ENCODE measurements at places on chromosomes 3 and 15. TPM values are rescaled to one million over a fixed set of nuclear protein-coding genes. Genes with fewer than 3 reads are reported as not detected.

Gene GOLGA8O
- not detected for total RNA-seq

Gene ACTC1
- total RNA-seq, result not detected

Gene MUC20
- 65.9 TPM for total RNA-seq

Gene CLDN16
- total RNA-seq, result not detected

Gene HTR3E
- 1.3 TPM for total RNA-seq

Gene NME9
- total RNA-seq, result not detected

Gene PATL2
- 5.6 TPM for total RNA-seq

Gene CCDC39
- total RNA-seq, result not detected

GRCh38 chr3:186909078-186909853 lies 21.1 kb upstream of the ST6GAL1 start:
- H3K27me3 ChIP-seq, result no peaks in the 10 kb centered on the region
- DNase-seq, result peak; percentile 73
- peak overlapping the region; percentile 24 for H3K27ac ChIP-seq
- no peaks in the 10 kb centered on the region for H3K4me1 ChIP-seq
- no peak overlapping the region for H3K4me3 ChIP-seq
- H3K36me3 ChIP-seq, result no peaks in the 10 kb centered on the region

- no peak overlapping the region for H3K27ac ChIP-seq
- H3K4me3 ChIP-seq, result no peak overlapping the region
- H3K36me3 ChIP-seq, result no peaks in the 10 kb centered on the region
- DNase-seq, result no peak
- peaks cover 4% of the 10 kb centered on the region for H3K4me1 ChIP-seq
- H3K27me3 ChIP-seq, result no peaks in the 10 kb centered on the region
Measured at GRCh38 chr15:56236197-56236596, 7.5 kb downstream of the RFX7 start.

DNA sequence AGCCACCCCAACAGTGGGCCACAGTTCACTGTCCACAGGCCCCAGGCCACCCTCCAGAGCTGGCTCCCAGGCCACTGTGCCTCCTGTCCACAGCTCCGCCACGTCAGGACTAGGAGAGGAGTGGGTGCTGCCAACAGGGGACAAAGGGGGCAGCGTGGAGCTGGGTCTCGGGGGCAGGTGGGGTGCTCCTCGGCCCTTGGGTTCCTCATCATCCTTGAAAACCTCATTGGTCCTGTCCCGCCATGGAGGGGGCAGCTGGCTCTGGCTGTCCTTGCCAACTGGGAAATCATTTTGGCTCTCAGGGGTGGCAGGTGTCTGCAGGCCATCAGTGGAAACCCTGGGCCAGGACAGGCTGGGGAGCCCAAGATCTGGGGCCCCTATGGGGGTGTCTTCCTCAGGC lies 45.2 kb downstream of the ADAMTS7 start:
- H3K27me3 ChIP-seq, result no peaks in the 10 kb centered on the region
- H3K4me1 ChIP-seq, result no peaks in the 10 kb centered on the region
- H3K36me3 ChIP-seq, result no peaks in the 10 kb centered on the region
- H3K27ac ChIP-seq, result no peak overlapping the region
- no peak for DNase-seq

DNA sequence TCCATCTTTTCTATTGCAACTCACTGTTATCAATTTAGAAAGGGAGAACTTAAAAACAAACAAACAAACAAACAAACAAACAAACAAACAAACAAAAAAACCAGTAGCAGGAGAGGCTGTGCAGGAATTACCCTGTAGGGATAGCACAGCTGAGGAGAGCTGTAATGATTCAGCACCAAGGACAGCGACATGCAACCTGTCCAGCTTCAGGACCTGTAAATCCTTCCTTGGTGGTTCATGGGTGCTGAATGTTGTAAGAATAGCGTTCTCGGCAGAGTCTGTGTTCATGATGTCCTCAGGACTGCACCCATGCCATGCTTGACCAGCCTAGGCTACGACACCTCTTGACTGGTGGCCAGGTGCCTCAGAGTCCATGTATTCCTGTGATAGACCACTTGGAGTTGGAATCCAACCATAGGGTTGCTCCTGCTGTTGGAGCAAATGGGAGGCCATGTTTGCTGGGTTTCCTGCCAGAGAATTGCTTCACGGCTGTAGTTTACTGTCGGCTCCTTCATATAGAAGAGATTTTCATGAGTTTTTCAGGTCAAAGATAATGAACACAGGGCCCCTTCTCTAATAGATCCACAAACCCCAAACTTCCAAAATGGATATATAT lies 65.9 kb downstream of the CACNA2D3 start:
- H3K4me3 ChIP-seq, result no peak overlapping the region
- no peak overlapping the region for H3K27ac ChIP-seq
- DNase-seq, result peak; percentile 38
- no peaks in the 10 kb centered on the region for H3K27me3 ChIP-seq

GRCh38 chr15:58469432-58470353 lies 37.9 kb downstream of the LIPC start:
- no peaks in the 10 kb centered on the region for H3K36me3 ChIP-seq
- no peak overlapping the region for H3K27ac ChIP-seq
- H3K27me3 ChIP-seq, result no peaks in the 10 kb centered on the region
- H3K4me1 ChIP-seq, result peaks cover 9% of the 10 kb centered on the region

GRCh38 chr3:13308380-13308801 lies 111.7 kb downstream of the NUP210 start:
- no peaks in the 10 kb centered on the region for H3K4me1 ChIP-seq
- H3K27me3 ChIP-seq, result no peaks in the 10 kb centered on the region
- DNase-seq, result peak; percentile 31
- H3K36me3 ChIP-seq, result no peaks in the 10 kb centered on the region
- no peak overlapping the region for H3K27ac ChIP-seq

GRCh38 chr3:195440379-195440778 lies 2.4 kb downstream of the ACAP2 start:
- H3K4me3 ChIP-seq, result no peak overlapping the region
- no peaks in the 10 kb centered on the region for H3K36me3 ChIP-seq
- no peak overlapping the region for H3K27ac ChIP-seq
- H3K4me1 ChIP-seq, result peaks cover 48% of the 10 kb centered on the region
- H3K27me3 ChIP-seq, result no peaks in the 10 kb centered on the region

DNA sequence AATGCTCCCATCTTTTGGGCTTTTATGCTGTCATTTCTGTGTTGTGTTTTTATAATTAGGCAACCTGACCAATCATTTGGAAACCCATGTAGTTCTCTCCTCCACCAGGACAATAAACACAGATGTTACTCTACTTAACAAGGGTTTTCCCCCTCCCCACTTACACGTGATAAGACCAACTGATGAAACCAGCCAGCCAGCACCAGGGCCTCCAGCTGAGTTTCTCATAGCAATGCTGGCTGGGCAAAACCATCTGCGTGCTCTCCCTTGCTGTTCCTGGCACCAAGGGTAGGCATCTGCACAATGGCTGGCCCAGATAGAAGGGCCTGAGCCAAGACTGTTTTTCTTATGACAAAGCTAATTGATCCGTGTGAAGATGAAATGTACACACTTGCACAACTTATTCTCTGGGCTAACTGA lies 310.4 kb downstream of the PLCL2 start:
- H3K4me3 ChIP-seq, result no peak overlapping the region
- H3K27ac ChIP-seq, result no peak overlapping the region
- H3K27me3 ChIP-seq, result no peaks in the 10 kb centered on the region
- DNase-seq, result peak; percentile 26

GRCh38 chr15:78625606-78626280 lies 4.9 kb upstream of the CHRNA3 start:
- no peak for DNase-seq
- H3K36me3 ChIP-seq, result no peaks in the 10 kb centered on the region
- no peak overlapping the region for H3K4me3 ChIP-seq
- H3K27me3 ChIP-seq, result peaks cover 52% of the 10 kb centered on the region
- peaks cover 3% of the 10 kb centered on the region for H3K4me1 ChIP-seq

GRCh38 chr3:66302288-66302687 lies 81.5 kb downstream of the SLC25A26 start:
- H3K36me3 ChIP-seq, result no peaks in the 10 kb centered on the region
- no peaks in the 10 kb centered on the region for H3K27me3 ChIP-seq
- no peak for DNase-seq
- H3K4me1 ChIP-seq, result peaks cover 7% of the 10 kb centered on the region

DNA sequence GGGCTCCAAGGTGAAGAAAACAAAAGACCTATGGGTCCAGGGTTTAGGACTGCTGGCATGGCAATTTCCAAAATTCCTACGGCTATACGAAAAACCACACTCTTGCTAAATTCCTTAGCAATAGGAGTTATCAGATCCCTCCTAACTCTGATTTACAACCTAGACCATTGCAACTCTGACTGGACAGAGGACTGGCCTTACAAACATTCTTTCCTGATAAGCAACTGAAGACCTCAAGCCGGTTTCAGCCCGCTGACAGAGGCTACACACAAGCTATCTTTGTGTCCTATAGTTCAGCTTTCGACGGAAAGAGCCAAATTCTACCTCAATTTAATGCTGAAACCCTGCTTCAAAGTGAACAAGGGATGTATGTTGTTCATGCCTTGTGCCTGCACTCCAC lies 38.3 kb upstream of the AGBL1 start:
- no peak for DNase-seq
- H3K27ac ChIP-seq, result no peak overlapping the region
- no peaks in the 10 kb centered on the region for H3K4me1 ChIP-seq
- no peaks in the 10 kb centered on the region for H3K36me3 ChIP-seq

GRCh38 chr3:58329150-58329921 lies 3.4 kb upstream of the PXK start:
- no peaks in the 10 kb centered on the region for H3K36me3 ChIP-seq
- DNase-seq, result no peak
- peaks cover 6% of the 10 kb centered on the region for H3K4me1 ChIP-seq
- no peak overlapping the region for H3K27ac ChIP-seq
- no peak overlapping the region for H3K4me3 ChIP-seq
- no peaks in the 10 kb centered on the region for H3K27me3 ChIP-seq

DNA sequence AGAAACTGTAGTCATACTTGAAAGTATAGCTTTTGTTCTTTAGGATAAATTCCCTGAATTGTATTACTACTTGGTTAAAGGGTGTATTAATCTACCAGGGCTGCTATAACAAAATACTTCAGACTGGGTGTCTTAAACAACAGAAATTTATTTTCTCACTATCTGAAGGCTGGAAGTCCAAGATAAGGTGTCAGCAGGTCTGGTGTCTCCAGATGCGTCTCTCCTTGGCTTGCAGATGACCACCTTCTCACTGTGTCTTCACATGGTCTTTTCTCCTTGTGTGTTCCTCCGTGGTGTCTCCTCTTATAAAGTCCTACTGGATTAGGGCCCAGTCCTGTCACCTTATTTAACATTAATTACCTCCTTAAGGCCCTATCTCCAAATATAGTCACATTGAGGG lies 33.7 kb downstream of the MED12L start:
- no peak overlapping the region for H3K27ac ChIP-seq
- no peaks in the 10 kb centered on the region for H3K4me1 ChIP-seq
- H3K4me3 ChIP-seq, result no peak overlapping the region

DNA sequence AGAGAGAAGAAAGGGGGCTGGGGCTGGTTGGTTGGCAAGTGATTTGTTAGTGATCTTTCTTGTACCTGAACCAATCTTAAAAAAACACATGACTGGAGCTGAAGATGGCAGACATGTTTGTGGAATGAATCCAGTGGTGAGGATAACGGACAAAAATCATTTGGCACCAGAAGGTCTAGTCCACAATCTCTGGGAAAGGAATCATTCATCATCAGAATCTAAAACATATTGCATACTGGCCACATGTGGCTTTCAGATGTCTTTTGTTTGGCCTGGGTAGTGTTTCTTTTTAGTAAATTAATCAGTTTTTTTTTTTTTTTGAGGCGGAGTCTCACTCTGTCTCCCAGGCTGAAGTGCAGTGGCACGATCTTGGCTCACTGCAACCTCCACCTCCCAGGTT lies 5.0 kb downstream of the NEK11 start:
- no peak overlapping the region for H3K27ac ChIP-seq
- no peak for DNase-seq
- no peaks in the 10 kb centered on the region for H3K27me3 ChIP-seq
- H3K36me3 ChIP-seq, result no peaks in the 10 kb centered on the region
- H3K4me3 ChIP-seq, result no peak overlapping the region

- no peaks in the 10 kb centered on the region for H3K27me3 ChIP-seq
- H3K4me1 ChIP-seq, result peaks cover 36% of the 10 kb centered on the region
- no peak for DNase-seq
Measured at GRCh38 chr15:77412972-77413698, 6.8 kb downstream of the PEAK1 start.

GRCh38 chr3:106332129-106332528 lies 463.3 kb upstream of the CBLB start:
- no peaks in the 10 kb centered on the region for H3K4me1 ChIP-seq
- H3K27ac ChIP-seq, result no peak overlapping the region
- DNase-seq, result no peak
- H3K27me3 ChIP-seq, result no peaks in the 10 kb centered on the region
- H3K36me3 ChIP-seq, result no peaks in the 10 kb centered on the region

DNA sequence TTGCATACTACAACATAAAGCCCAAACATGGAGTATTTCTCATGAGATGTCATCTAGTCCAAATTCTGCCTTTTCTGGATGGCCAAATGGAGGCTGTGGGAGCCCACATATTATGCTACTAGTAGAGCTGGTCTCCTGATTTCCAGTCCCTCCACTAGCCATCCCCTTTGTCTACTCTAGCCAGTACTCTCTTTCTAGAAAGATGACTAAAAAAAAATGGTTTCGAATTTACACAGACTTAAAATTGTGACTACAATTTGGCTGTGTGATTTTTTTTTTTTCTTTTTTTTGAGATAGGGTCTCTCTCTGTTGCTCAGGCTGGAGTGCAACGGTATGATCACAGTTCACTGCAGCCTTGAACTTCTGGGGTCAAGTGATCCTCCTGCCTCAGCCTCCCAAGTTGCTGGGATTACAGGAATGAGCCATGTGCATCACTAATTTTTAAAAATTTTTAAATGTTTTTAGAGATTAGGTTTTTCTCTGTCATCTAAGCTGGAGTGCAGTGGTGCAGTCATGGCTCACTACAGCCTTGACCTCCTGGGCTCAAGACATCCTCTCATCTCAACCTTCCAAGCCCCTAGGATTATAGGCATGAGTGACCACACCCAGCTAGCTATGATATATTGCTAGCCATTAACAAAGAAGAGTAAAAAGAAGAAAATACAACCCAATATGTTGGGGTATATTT lies 273.9 kb downstream of the ADAMTSL3 start:
- H3K36me3 ChIP-seq, result no peaks in the 10 kb centered on the region
- H3K27me3 ChIP-seq, result no peaks in the 10 kb centered on the region
- H3K27ac ChIP-seq, result no peak overlapping the region
- no peak overlapping the region for H3K4me3 ChIP-seq
- no peak for DNase-seq

Data from transverse colon (tissue), 4 donors.